ENCODE measurements at places on chromosomes 11 and 22. TPM values are rescaled to one million over a fixed set of nuclear protein-coding genes. Genes with fewer than 3 reads are reported as not detected.

- no peaks in the 10 kb centered on the region for H3K36me3 ChIP-seq
- DNase-seq = no peak
- H3K4me3 ChIP-seq = no peak overlapping the region
- H3K27me3 ChIP-seq = no peaks in the 10 kb centered on the region
- H3K4me1 ChIP-seq = peaks cover 16% of the 10 kb centered on the region
Measured at GRCh38 chr11:14764179-14764578, 120.6 kb downstream of the PDE3B start.

- no peak overlapping the region for H3K27ac ChIP-seq
- DNase-seq = no peak
- H3K4me3 ChIP-seq = no peak overlapping the region
Measured at GRCh38 chr22:39699631-39700360, 129.2 kb downstream of the CACNA1I start.

The VSIG10L2 gene
- not detected for total RNA-seq

The CYB5R2 gene
- 16.0 TPM for total RNA-seq

DNA sequence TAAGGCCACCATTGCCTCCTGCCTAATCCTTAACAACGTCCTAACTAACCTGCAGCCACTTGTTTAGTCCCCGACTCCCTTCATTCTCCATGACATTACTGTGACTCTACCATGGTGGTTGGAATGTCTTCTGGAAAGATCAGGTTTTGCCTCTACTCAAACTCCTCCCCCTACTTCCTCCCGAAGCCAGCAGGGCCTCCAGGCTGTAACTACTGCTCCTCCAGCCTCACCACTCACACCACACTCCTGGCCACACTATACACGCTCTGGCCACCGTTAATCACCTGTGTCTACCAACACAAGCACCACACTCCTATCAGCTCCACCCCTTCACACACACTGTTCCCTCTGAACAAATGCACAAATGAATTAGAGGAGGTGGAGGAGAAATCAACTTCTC lies 69.2 kb downstream of the PACSIN2 start:
- no peak for DNase-seq
- no peak overlapping the region for H3K4me3 ChIP-seq
- peak overlapping the region; percentile 41 for H3K27ac ChIP-seq

- no peaks in the 10 kb centered on the region for H3K36me3 ChIP-seq
- peaks cover 59% of the 10 kb centered on the region for H3K4me1 ChIP-seq
- no peaks in the 10 kb centered on the region for H3K27me3 ChIP-seq
- H3K27ac ChIP-seq = peak overlapping the region; percentile 80
Measured at GRCh38 chr22:38257181-38257580, 15.6 kb downstream of the TMEM184B start.

Data from lower lobe of right lung (tissue), 2 donors.